ENCODE measurements at places on chromosomes 2 and 18.

DNA sequence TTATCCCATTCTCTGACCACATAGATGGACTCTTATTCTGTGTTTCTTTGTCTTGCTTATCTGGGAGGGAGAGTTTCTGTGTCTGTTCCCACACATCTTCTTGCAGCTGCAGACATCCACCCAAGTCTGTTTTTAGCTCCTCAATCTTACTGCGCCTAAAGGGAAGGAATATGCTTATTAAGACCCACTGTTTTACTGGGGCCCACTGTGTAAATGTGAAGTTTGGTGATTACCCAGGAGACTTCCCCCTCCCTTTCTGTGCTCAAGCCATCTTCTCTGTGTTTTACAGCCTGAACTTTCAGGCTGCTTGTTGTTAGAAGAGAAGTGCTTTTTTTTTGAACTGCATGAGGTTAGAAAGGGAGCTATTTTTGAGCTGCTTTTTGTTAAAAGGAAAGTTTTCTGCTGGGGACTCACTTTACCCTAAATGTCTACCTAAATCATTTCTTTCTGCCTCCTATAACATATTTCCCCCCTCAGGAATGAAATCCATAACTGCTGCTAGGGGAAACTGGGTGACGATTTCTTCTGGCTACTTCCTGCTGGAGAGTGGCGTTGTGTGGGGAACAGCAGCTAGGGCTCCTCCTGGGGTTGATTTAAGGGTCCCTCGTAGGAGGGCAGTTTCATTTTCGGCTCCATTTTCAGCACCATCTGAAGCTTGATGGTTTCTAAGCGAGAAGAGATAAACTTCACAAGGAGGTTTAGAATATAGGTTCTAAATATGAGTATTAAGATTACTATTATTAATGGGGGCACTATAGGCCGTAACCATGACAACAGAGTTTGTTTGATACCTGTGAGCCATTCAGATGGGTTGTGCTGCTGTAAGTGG is 39.5 kb upstream of the GMCL1 start:
- DNase-seq, result peak; percentile 51

- peak; percentile 16 for DNase-seq
Measured at GRCh38 chr2:16258350-16258749, 318.0 kb downstream of the MYCN start.

- DNase-seq, result no peak
Measured at GRCh38 chr2:120541553-120541932, 194.1 kb upstream of the GLI2 start.

DNA sequence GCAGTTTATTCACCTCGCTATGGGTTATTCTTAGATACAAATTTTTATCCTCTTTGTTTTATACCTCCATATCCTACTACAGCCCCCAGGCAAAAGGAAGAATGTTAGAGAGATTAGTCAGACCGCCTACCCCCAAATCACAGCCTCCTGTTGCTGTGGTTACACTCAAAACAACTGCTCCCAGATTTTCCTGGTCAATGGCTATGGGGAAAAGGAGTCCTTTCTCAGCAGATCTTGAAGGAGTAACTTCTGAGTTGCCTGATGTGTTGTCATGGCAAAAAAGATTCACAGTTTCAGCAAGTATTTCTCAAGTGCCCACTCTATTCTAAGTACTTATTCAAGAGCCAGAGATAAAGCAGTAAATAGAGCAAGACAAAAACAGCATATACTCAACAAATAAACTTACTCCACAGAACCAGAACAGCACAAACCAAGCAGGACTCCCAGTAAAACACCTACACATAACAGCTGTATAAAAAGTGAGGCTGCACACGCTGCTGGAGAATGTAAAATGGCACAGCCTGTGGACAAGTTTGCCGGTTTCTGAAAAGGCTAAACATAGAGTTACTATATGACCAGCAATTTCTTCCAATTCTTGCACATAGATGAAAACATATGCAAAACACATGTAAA is 104.8 kb downstream of the NOL10 start:
- no peak for DNase-seq

DNA sequence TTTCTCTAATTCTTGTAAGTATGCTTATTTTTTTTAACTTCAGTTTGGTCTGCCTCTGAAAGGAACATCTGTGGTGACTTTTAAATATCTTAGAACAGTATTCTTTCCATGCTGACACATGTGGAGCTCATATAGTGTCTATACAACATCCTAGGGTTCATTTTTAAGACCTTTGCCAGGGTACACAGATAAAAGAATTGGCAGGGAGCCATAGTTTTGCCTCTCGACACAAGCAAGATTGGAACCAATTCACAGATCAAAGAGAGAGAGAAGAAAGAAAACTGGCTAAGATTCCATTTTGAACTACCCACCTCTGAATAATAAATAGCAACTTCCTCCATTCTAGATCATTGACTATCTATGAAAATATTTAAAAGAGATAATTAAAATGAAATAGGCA is 142.7 kb upstream of the ST6GAL2 start:
- DNase-seq, result no peak

GRCh38 chr2:16248571-16249105 is 308.3 kb downstream of the MYCN start:
- DNase-seq, result peak; percentile 63

GRCh38 chr2:233100192-233100998 is 40.3 kb downstream of the INPP5D start:
- peak; percentile 52 for DNase-seq

DNA sequence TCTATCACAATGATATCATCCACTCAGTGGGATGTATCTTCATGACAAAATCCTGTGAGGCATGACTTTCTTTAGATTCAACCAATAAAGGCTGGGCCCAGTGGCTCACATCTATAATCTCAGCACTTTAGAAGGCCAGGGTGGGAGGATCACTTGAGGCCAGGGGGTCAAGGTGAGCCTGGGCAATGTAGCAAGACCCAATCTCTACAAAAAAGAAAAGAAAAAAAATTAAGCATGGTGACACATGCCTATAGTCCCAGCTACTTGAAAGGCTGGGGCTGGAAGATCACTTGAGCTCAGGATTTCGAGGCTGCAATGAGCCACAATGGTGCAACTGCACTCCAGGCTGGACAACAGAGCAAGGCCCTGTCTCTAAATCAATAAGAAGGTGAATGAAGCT is 68.0 kb downstream of the PLB1 start:
- DNase-seq, result no peak

DNA sequence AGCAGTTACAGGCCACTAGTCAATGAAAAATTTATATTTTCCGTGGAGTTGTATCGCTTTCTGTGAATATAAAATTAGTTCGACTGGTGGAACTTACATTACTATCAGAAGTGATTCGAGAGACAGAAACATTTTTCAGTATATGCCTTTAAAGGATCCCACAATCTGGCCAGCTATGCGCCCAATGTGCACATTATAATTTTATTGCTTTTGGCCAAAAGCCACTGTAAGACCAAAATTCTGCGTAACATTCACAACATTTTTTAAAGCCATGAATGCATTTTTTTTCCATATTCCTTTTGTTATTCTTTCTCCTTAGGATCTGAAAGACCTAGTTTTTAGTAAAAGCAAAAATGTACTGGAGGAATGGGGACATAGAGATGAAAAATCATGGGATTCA is 131.0 kb upstream of the CHAC2 start:
- DNase-seq, result no peak

- no peak for DNase-seq
Measured at GRCh38 chr18:61821748-61822147, 71.1 kb downstream of the RNF152 start.

GRCh38 chr2:174603280-174603679 is 5.7 kb upstream of the WIPF1 start:
- DNase-seq, result peak; percentile 60

GRCh38 chr2:964562-964961 is 13.9 kb downstream of the SNTG2 start:
- DNase-seq, result peak; percentile 41

- no peak for DNase-seq
Measured at GRCh38 chr18:25137197-25137472, 214.8 kb downstream of the ZNF521 start.

GRCh38 chr18:61248589-61248988 is 84.6 kb upstream of the CDH20 start:
- no peak for DNase-seq

DNA sequence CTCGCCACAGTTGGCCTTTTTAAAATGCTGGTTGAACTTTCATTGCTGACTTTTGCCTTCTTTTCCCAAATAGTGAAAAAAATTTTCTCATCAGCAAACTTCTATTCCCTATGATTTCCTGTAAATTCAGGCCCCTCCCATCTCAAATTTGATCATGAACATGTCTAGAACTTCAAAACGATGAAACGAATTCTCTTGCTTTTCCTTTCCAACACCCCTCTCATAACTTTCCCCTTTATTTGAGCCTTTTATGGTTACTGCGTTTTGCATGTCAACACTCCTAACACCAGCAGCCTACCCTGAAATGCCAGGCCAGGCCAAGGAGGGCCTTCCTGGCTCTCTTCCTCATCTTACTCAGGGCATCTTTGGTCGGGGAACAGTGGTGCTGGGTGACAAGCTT is 1.7 kb upstream of the HOXD13 start:
- peak; percentile 44 for DNase-seq

DNA sequence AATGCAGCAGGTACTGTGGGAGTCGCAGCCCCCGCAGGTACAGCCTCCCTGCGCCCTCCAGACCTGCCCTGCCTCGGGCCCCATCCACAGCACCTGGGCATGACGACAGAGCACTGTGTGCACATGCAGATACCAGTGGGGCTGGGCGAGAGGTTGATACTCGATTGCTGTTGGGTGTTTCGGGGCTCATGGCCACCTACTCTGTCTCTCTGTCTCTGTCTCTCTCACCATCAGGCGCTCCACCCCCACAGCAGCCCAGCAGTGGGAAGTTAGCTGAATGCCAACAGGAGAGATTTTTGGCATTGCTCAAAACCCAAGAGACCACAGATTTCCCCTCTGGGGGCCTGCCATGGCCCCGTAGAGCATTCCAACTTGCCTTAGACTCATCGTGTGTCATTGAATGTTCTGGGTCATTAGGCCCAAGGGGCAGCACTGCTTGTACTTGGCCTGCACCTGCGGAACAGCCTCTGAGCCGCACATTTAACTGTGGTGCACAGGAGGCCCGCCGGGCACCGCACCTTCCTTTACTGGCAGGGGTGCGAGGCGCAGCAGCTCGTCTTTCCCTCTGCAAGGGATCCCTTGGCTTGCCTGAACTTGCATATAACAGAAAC is 18.8 kb downstream of the KCNIP3 start:
- no peak for DNase-seq

GRCh38 chr18:47986620-47987387 is 56.3 kb upstream of the SMAD2 start:
- no peak for DNase-seq

- DNase-seq, result no peak
Measured at GRCh38 chr18:69239849-69240674, 160.6 kb upstream of the DOK6 start.

GRCh38 chr18:14089191-14089590 is 43.0 kb downstream of the ZNF519 start:
- DNase-seq, result no peak

GRCh38 chr18:2108591-2108990 is 462.7 kb downstream of the METTL4 start:
- peak; percentile 58 for DNase-seq

GRCh38 chr2:110713513-110714362 is 18.6 kb upstream of the ACOXL start:
- DNase-seq, result no peak

- DNase-seq, result peak; percentile 83
Measured at GRCh38 chr2:128178650-128179460, 87.9 kb downstream of the UGGT1 start.

DNA sequence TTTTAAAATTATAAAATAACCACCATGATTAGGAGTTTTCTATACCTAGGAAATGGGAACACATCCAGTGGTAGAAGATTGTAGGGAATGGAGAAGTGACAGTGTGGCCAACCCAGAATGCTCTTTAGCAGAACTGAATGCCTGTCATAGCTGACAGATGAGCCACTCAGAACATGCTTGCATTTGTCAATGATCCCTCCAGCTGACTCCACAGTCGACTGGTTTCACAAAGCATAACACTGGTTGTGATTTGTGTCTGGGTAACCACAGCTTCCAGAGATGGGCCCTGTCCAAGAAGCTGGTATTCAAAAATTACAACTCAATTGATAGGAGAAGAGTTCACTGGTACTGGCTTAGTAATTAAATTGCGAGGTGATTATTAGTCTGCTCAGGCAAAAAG is 9.0 kb upstream of the CTIF start:
- DNase-seq, result peak; percentile 39

GRCh38 chr2:69125816-69126215 is 112.8 kb downstream of the ANTXR1 start:
- no peak for DNase-seq
